ENCODE measurements at places on chromosomes 6 and 20. TPM values are rescaled to one million over a fixed set of nuclear protein-coding genes. Genes with fewer than 3 reads are reported as not detected.

KIAA0408 gene
- total RNA-seq: 1.3 TPM

XKR7 gene
- total RNA-seq: not detected

SNAP25 gene
- total RNA-seq: 0.77 TPM

SF3B5 gene
- 116 TPM for total RNA-seq

GRM1 gene
- total RNA-seq: 3.0 TPM

IL20RA gene
- total RNA-seq: 5.0 TPM

UBE3D gene
- 3.2 TPM for total RNA-seq

DOK5 gene
- total RNA-seq: 7.3 TPM

DNMT3B gene
- total RNA-seq: 0.19 TPM

GNRH2 gene
- 0.48 TPM for total RNA-seq

HSD17B8 gene
- total RNA-seq: 19.8 TPM

TRAPPC3L gene
- 0.20 TPM for total RNA-seq

SLC18B1 gene
- 1.1 TPM for total RNA-seq
